ENCODE measurements at places on chromosomes 4 and X.

- DNase-seq, result no peak
Measured at GRCh38 chr4:63921561-63921960, 487.7 kb downstream of the TECRL start.

- no peak for DNase-seq
Measured at GRCh38 chr4:10183462-10183861, 66.9 kb upstream of the WDR1 start.

DNA sequence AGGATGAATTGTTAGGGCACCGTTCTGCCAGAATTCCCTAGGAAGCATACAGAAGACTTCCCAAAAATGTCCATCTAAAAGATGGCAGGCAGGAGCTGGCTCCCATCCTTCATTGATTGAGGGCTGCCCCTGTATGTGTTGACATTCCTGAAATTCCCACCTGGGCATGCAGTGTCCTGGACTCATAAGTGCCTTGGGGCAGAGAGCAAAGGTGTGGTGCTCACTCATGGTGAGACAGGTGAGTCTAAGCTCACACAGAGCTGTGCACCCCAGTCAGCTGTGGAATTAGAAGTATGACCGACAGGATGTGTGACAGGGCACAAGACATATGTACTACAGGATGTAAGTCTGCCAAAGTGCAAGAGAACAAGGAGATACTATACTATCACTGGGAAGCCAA, 271.9 kb downstream of the MID1IP1 start:
- DNase-seq, result no peak

GRCh38 chr4:39044956-39045826, 13.0 kb upstream of the TMEM156 start:
- DNase-seq, result peak; percentile 12

DNA sequence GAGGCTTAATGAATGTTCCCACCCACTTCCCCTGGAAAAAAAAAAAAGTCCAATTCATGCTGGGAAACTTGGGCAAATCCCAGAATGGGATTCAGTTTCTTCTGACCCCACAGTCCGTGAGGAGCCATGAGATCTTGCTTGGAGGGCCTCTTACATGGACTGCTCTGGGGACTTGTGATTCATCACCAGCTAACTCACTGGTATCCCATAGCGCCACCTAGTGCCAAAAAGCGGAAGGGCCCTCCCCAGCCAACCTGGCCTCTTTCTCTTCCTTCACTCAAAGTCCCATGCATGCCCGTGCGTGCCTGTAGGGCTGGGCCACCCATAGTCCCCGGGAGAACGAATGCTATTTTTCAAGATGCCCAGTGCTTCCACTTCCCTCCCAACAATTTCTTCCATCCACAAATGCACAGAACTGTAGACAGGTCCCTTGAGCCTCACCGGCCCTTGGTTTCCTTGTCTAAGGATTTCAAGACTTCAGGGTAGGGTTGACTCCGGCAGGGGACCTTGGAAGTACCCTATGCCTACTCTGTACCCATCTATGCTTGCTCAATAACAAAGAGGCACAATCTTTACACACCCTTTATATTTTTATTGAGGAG, 5.1 kb downstream of the RTL5 start:
- DNase-seq, result peak; percentile 45

GRCh38 chr4:16508968-16509367, 282.7 kb upstream of the TAPT1 start:
- DNase-seq, result no peak

DNA sequence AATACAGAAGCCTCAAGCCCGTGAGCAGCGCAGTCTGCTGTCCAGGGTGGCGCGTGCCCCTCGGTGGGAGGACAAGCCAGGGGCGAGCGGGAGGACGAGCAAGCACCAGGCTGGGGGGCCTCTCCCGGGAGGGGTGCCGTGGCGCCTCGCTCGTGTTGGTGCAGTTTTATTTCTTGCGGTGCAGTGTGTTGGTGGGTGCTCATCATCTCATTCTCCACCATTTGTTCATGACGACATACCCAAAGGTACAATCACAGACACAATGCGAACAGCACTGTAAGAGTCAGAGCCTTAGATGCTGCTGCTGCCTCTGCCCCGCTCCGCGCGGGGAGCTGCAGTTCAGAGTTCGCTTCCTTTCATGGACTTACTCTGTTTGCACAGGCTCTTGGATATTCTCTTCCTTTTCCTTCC, 30.3 kb downstream of the RGS12 start:
- DNase-seq, result no peak

DNA sequence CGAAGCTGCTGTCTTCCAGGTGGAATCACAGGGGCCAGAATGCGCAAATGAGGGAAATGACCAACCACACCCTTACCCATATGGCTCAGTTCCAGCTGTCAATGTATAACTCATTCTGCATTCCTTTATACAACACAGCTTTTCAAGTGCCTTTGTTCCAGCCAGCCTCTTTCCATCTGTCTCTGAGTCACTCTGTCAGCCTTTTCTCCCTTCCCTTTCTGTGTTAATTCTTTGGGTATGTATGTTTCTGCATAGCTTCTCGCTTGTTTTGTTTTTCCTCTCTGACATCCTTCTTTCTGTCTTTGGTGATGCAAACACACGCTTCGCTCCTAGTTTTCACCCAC, 54.5 kb downstream of the RS1 start:
- DNase-seq, result no peak

DNA sequence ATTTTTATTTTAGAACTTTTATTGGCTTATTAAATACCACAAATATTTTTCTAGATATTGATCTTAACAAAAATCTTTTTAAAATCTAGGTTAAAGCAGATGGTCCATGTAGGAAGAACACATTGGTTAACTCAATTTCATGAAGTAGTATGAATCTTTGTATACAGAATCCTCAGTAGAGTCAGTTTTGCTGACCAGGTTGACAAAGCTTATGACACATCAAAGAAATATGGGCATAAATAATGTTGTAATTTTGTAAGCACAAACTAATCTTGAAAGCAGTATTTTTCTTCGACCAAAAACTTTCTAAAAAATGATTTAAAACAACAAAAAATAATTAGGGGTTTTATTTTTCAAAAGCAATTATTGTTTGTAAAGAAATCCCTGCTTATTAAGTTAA, 479.3 kb upstream of the PCDH10 start:
- DNase-seq, result no peak

DNA sequence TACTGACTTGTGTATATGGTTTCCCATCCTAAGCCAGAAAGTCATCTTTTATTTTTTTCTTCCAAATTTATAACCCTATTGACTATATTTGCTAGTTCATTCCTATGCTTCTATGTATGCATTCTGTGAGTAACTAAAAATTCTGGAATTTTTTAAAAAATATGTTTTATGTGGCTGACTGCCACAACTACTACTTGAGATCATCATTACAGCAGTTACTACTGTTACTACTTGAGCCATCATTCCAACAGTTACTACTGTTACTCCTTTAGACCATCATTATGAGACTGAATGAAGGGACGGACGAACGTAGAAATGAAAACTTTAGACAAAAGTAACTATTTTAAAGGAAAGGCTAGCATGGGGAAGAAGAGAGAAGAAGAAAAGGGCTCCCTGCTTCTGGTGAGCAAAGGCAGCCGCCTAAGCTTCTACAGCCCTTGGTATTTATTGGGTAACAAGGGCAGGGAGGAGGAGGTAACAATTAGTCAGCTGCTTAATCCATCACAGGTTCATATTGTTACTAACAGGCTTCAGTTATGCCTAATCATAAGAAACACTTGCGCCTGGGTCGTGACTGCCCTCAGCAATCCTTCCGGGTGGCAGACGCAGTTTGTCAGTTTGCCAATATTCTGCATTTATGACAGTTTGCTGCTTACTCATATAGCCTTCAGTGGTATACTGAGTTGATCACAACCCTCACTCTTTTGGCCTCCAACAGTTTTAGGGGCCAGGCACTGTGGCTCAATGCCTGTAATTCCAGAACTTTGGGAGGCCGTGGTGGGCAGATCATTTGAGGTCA, 80.4 kb downstream of the PDLIM5 start:
- no peak for DNase-seq

- DNase-seq, result no peak
Measured at GRCh38 chr4:157291071-157291470, 70.5 kb downstream of the GRIA2 start.

- DNase-seq, result no peak
Measured at GRCh38 chr4:142697320-142697719, 148.8 kb downstream of the INPP4B start.

- no peak for DNase-seq
Measured at GRCh38 chr4:7322166-7322991, 112.4 kb downstream of the PSAPL1 start.

GRCh38 chr4:48079972-48080391, 54.1 kb downstream of the TXK start:
- DNase-seq, result no peak

- DNase-seq, result no peak
Measured at GRCh38 chr4:118389721-118390120, 36.9 kb upstream of the PRSS12 start.

Data from activated CD4-positive, CD25-positive, alpha-beta regulatory T cell (primary cell).